Hematopoietic multipotent progenitor cell treated with erythropoietin and hydrocortisone succinate and interleukin-3 and kit ligand, for 15 days (in vitro differentiated cells): ENCODE measurements at places on chromosomes 5 and 9.

DNA sequence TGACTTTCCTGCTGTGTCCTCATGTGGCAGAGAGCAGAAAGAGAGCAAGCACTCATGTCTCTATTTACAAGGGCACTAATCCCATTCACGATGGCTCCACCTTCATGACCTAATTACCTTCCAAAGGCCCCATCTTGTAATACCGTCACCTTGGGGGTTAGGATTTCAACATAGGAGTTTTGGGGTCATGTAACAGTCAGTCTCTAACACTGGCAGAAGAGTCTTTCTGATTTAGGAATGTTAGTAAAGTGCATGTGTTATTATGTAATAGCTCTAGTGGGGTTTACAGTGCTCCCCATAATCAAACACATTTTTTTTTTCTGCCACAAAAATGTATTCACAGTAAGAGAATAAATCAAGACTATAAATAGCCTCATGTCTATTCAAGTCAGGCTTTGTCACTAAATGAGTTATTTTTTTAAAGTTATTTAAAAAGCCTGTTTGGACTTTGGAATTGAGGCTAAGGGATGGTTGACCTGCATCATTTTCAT, 19.1 kb downstream of the GALNT10 start:
- DNase-seq = no peak

- DNase-seq = peak; percentile 1
Measured at GRCh38 chr5:58043032-58043945, 416.6 kb downstream of the PLK2 start.

DNA sequence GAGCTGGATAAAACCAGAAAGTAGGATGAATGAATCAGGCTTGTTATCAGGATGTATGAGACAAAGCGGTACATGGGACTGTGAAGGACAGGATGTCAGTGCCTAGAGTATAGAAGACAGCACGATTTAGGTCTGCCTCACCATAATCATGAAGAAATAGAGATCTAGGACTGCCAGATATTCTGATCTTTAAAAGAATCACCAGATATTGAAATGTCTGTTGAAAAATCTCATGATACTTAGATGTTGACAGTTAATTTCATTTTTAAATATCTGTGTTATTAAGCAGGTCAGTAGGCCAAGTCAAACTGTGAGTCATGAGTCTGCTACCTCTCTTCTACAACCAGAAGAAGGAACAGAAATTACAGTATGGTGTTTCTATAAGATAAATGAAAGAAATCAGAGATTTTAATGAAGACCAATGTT, 65.0 kb downstream of the ST8SIA4 start:
- no peak for DNase-seq

- DNase-seq = no peak
Measured at GRCh38 chr5:74161170-74161569, 479.4 kb downstream of the ENC1 start.

- no peak for DNase-seq
Measured at GRCh38 chr5:162996053-162996452, 441.3 kb upstream of the CCNG1 start.

DNA sequence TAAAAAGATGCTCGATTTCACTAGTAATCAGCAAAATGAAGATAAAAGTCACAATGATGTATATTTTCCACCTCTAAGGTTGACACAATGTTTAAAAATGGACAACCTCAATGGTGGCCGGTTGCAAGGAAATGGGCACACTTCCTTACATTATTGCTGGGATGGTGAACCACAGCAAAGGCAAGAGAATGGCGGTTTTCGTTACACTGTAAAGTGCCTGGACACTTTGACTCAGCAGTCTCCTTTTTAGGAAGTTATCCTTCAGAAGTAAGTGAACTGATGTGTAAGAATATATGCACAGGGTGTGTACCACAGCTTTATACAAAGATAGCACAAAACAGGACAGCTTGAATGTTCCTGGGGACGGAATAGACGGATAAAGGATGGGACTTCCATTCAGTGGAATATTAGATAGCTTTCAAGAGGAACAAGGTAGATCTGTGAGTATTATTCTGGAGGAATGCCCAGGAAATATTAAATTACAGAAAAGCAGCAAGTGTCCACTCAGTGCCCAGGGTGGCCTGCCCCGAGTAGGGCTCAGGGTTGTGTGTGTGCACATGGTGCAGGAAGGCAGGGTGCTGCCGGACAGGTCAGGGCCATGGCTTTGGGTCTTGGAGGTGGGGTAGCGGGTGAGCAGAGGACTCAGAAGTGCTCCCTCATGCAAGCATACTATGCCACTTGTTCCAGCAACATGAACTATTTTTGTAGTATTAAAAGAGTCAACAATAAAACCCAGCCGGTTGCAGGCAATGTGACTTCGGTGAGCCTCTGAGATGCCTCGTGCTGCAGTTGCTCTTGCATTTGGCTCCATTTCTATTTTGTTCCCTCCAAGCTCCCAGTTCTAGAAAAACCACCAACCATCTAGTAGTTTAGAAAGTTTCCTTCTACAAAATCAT, 24.5 kb downstream of the GADD45G start:
- DNase-seq = no peak
